ENCODE measurements at places on chromosomes 1 and 21. TPM values are rescaled to one million over a fixed set of nuclear protein-coding genes. Genes with fewer than 3 reads are reported as not detected.

- no peak for DNase-seq
These were observed 41.5 kb upstream of the HAO2 start for GRCh38 chr1:119327094-119327449.

LMX1A gene
- total RNA-seq, result not detected

DNA sequence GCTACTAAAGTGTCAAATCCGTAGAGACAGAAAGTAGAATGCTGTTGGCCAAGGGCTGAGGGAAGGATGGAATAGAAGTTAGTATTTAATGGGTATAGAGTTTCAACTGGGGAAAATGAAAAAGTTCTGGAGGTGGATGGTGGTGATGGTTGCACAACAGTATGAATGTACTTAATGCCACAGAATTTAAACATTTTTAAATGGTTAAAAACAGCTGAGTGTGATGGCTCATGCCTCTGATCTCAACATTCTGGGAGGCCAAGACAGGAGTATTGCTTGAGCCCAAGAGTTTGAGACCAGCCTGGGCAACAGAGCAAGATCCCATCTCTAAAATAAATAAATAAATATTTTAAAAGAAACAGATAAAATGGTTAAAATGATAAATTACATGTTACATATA is 44.5 kb downstream of the PIK3R3 start:
- no peak for DNase-seq

- no peak for DNase-seq
These were observed 6.3 kb downstream of the CELF3 start for GRCh38 chr1:151710187-151710840.

GRCh38 chr1:212478467-212479025 is 45.8 kb downstream of the NENF start:
- no peak for DNase-seq

CRP gene
- 2.1 TPM for total RNA-seq

HSPG2 gene
- 8.5 TPM for total RNA-seq

DNA sequence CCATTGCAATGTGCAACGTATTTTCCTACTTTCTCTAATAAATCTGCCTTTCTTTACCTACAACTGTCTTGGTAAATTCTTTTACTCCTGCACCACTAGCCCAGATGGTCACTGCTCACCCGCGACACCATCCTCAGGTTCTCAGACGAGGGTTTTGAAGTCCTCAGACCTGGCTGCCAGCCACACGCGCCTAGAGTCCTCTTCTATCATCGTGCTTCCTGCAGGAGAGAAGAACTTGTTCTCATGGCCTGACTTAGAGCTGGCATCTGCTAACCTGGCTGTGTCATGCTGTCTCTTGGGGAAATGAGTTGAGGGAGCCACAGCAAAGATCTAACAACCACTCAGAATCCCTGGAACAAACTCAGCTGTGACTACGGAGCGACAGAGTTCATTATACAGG is 30.3 kb upstream of the PGBD5 start:
- no peak for DNase-seq

- no peak for DNase-seq
These were observed 313.1 kb upstream of the TMPRSS15 start for GRCh38 chr21:18716578-18717138.

GRCh38 chr1:2212532-2213491 is 15.3 kb upstream of the SKI start:
- DNase-seq, result peak; percentile 54

DNA sequence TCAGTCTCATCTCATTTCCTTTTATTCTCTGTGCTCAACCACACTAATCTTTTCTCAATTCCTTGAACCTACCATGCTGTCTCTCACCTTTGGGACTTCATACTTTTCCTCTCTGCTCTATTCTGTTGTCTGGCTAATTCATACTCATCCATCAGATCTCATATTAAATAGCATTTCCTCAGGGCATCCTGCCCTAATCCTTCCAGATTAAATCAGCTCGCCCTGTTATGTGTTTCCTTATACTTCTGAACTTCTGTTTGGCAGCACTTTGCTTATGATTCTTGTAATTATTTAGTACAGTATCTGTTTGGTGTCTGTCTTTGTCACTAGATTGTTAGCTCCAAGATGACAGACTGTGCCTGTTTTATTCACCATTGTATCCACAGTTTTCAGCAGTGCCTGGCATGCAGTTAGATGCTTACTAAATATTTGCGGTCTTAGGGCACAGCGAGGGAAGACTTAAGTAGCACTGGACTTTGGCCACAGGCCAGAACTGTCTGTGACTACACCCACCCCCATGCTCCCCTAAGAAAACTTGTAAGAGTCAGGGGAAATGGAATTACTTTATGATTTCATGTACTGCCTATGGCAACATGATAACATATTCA is 9.9 kb upstream of the CAP1 start:
- no peak for DNase-seq

Measured in T-cell (primary cell).